ENCODE measurements at places on chromosomes 7 and 10.

GRCh38 chr7:27166531-27167505 lies 1.5 kb upstream of the HOXA9 start:
- H3K4me3 ChIP-seq, result peak overlapping the region; percentile 62
- no peaks in the 10 kb centered on the region for H3K36me3 ChIP-seq
- H3K27me3 ChIP-seq, result peaks cover 9% of the 10 kb centered on the region
- no peak for DNase-seq

- no peak overlapping the region for H3K4me3 ChIP-seq
- DNase-seq, result no peak
- H3K27ac ChIP-seq, result no peak overlapping the region
- no peaks in the 10 kb centered on the region for H3K27me3 ChIP-seq
- no peaks in the 10 kb centered on the region for H3K4me1 ChIP-seq
Observed at GRCh38 chr7:49520951-49521350, 252.5 kb upstream of the VWC2 start.

DNA sequence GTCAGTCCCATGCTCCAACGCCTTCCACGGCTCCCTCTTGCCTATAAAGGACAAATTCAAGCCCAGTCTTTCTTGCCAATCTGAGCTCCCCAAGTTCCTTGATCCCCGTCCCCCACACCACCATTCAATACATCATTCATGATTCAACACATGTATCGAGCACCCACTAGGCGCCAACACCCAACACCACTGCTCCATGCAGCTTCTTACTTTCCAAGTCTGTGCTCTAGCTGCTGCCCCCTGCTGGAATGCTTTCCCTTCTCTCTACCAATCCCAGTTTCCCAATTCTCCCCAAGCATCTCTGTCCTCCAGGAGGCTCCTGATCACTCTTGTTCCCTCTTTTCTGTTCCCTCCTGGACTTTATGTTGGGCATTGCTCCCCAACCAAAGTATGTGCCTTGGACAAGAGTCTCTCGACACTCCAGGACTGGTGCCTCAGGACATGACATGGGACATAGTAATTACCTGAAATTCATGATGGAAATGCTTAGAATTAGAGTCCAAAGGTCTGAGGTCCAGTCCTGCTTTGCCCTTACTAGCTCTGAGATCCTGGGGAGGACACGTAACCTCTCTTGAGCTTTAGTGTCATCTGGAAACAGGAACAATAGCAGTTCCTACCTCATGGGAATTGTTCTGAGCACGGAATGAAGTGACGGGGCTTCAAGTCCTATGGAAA lies 172.7 kb downstream of the NEURL1 start:
- H3K4me1 ChIP-seq, result peaks cover 15% of the 10 kb centered on the region
- H3K27ac ChIP-seq, result no peak overlapping the region

DNA sequence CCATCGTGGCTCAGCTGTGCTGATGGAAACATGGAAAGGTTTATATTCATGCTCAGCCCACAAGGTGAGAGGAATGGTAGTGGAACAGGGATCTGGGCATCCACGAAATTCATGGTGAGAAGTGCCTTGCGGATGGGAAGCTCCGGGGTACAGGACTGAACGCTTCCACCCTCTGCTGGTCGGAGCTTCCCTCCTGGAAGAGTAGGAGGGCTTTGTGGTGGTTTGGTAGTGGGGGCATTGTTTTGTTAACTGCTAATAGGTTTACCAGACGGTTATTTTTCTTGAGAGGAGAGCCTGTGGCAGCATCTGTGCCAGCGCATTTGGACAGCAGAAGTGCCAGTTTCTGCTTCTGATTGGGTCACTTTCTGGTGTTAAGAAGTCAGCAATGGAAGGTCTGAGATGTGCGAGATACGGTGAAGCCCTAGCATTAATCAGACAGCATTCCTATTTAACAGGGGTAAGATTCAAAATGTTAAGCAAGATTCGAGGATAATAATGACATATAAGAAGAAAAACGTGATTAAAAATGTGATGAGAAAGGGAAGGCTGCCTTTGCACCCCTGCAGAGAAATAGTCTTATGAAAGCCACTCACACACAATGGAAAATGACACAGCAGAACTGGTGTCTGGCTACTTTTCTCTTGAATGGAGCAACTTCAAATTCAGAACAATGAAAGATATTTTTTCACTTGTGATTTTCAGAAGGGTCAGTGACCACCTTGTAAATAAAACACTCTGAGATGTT lies 17.7 kb downstream of the ABCA13 start:
- H3K36me3 ChIP-seq, result no peaks in the 10 kb centered on the region
- no peak overlapping the region for H3K4me3 ChIP-seq
- H3K4me1 ChIP-seq, result no peaks in the 10 kb centered on the region
- DNase-seq, result no peak
- H3K27ac ChIP-seq, result no peak overlapping the region

DNA sequence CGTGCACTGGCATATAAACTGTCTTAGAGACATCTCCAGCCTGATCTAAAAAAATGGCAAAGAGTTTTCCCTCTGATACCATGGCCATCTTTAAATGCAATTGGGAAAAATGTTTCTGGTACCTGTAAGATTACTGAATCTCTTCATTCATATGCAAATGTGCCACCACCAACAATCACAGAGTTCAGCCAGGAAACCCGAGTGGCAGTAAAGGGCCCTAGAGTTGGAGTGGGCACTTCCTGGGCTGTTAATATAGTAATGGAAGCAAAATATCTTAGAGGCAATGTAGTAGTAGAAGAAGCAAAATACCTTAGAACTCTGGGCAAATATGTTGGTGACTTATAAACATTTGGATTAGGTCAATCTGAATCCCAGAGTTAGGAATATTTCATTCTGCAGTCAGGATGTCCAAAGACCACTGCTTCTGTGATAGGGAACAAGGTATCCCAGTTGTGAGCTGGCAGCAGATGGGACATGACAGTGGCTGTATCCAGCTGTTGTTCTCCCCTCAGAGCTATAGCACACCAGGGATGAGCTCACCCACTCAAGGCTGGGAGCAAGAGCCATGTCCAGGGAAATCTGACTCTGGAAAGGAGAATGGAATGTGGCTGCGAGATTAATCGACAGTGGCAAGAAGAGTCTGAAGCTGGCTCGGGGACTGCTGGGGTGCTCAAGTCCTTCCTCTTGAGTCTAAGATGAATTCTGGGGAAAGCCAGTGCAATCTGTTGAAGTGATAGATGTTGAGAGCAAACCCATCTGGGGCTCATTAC lies 332.1 kb downstream of the PHTF2 start:
- no peaks in the 10 kb centered on the region for H3K27me3 ChIP-seq
- H3K4me1 ChIP-seq, result no peaks in the 10 kb centered on the region
- H3K27ac ChIP-seq, result no peak overlapping the region
- no peaks in the 10 kb centered on the region for H3K36me3 ChIP-seq

GRCh38 chr7:36303202-36304098 lies 86.2 kb upstream of the ANLN start:
- H3K27ac ChIP-seq, result peak overlapping the region; percentile 65
- H3K27me3 ChIP-seq, result no peaks in the 10 kb centered on the region
- H3K36me3 ChIP-seq, result peaks cover 5% of the 10 kb centered on the region
- peaks cover 50% of the 10 kb centered on the region for H3K4me1 ChIP-seq

GRCh38 chr10:79342295-79342761 lies 4.9 kb upstream of the PPIF start:
- DNase-seq, result no peak
- H3K36me3 ChIP-seq, result no peaks in the 10 kb centered on the region

- H3K4me3 ChIP-seq, result no peak overlapping the region
- H3K27me3 ChIP-seq, result no peaks in the 10 kb centered on the region
- no peak overlapping the region for H3K27ac ChIP-seq
- no peaks in the 10 kb centered on the region for H3K4me1 ChIP-seq
- peaks cover 36% of the 10 kb centered on the region for H3K36me3 ChIP-seq
Observed at GRCh38 chr7:107931740-107932515, 40.9 kb downstream of the DLD start.

GRCh38 chr7:69190763-69191162 lies 407.5 kb upstream of the AUTS2 start:
- no peaks in the 10 kb centered on the region for H3K27me3 ChIP-seq
- H3K4me1 ChIP-seq, result no peaks in the 10 kb centered on the region
- DNase-seq, result no peak
- no peak overlapping the region for H3K4me3 ChIP-seq

DNA sequence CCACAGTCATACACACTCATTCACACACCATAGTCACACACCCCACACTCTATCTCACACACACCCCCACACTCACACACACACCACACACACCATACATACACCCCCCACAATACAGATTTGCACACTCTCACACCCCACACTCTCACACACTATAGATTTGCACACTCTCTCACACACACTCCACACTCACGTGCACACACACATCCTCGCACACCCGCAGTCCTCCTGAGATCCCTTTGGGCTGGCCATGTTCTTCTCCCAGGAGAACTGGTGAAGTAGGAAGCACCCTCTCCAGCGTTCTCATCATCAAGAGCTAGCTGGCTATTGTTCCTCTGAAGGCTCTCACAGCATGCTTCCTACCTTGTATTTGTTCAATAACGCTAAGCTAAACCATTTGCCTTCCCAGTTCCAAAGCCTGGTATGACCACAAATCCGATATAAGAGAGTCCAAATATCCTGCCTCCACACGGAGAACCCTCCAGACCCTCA lies 86.2 kb downstream of the HECW1 start:
- H3K4me3 ChIP-seq, result no peak overlapping the region
- H3K4me1 ChIP-seq, result no peaks in the 10 kb centered on the region
- no peak overlapping the region for H3K27ac ChIP-seq
- no peaks in the 10 kb centered on the region for H3K27me3 ChIP-seq

GRCh38 chr10:98391065-98391464 lies 23.9 kb downstream of the PYROXD2 start:
- H3K27me3 ChIP-seq, result no peaks in the 10 kb centered on the region
- peaks cover 10% of the 10 kb centered on the region for H3K4me1 ChIP-seq
- no peak for DNase-seq
- peaks cover 16% of the 10 kb centered on the region for H3K36me3 ChIP-seq
- H3K4me3 ChIP-seq, result no peak overlapping the region

DNA sequence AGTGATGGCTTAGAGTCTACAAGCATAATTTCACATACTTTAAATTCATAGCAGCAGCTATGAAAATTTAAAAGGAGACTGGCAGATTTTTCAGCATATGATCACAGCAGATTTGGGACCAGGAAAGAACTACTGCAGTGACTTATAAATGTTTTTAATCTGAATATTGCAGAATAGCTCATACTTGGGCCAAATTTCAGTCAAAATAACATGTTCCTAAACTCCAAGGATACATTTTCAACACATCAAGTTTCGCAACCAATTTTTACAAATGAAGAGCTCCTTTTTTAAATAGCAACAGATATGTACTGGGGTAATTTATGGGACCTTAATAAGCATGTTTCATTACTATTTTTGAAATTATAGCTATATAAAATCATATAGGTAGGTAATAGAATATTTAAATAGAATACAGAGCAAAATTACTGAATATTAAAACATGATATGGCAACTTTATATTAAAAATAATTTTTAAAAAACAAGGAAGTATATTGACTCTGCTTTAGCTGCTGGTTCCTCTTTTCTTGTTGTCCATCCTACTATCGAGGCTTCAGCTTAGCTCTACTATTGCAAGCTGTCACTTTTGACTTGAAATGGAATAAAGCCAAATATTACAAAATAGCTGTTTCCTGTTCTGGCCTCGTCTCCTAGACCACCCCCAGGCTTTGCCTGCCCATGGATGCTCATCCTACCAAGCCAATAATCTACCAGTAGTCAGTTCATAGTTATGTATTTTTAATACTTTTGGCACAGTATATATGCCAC lies 123.1 kb downstream of the NRBF2 start:
- no peaks in the 10 kb centered on the region for H3K27me3 ChIP-seq
- H3K4me3 ChIP-seq, result peak overlapping the region; percentile 33
- no peak for DNase-seq
- peaks cover 62% of the 10 kb centered on the region for H3K4me1 ChIP-seq
- no peaks in the 10 kb centered on the region for H3K36me3 ChIP-seq

GRCh38 chr10:42864575-42864974 lies 82.0 kb downstream of the BMS1 start:
- H3K4me1 ChIP-seq, result no peaks in the 10 kb centered on the region
- H3K36me3 ChIP-seq, result no peaks in the 10 kb centered on the region
- no peak overlapping the region for H3K27ac ChIP-seq
- H3K4me3 ChIP-seq, result no peak overlapping the region
- DNase-seq, result no peak
